ENCODE measurements at places on chromosomes 11 and 22. TPM values are rescaled to one million over a fixed set of nuclear protein-coding genes. Genes with fewer than 3 reads are reported as not detected.

GRCh38 chr22:49052023-49052538, 775.6 kb downstream of the BRD1 start:
- H3K4me3 ChIP-seq, result no peak overlapping the region
- H3K27me3 ChIP-seq, result peaks cover under 1% of the 10 kb centered on the region
- DNase-seq, result no peak
- no peaks in the 10 kb centered on the region for H3K36me3 ChIP-seq
- H3K27ac ChIP-seq, result no peak overlapping the region

DNA sequence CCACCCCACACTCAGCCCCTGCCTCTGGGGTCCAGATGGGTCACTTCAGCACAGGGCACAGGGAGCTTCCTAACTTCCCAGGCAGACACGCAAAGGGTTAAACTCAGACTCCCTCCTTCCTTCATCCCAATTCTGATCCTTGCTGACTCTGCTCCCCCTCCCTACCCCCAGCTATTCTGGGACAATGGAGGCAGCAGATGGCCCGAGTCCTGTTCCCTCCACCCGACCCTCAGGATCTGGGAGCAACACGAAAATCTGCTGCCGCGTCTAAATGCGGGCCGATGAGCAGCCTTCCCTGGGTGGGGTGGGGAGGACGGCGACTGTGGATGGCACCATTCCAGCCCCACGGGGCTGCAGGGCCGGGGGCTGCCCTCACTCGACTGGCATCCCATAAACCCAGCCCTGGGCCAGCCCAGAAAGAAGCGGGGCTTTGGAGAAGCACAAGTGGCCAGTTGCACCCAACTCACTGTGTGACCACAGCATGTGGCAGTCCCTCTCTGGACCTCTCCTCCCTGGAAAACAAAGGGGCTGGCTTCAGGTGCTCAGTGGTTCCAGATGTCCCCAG, 18.7 kb downstream of the MFNG start:
- no peaks in the 10 kb centered on the region for H3K27me3 ChIP-seq
- H3K27ac ChIP-seq, result no peak overlapping the region
- H3K4me3 ChIP-seq, result no peak overlapping the region
- H3K4me1 ChIP-seq, result peaks cover 25% of the 10 kb centered on the region
- peak; percentile 71 for DNase-seq

DNA sequence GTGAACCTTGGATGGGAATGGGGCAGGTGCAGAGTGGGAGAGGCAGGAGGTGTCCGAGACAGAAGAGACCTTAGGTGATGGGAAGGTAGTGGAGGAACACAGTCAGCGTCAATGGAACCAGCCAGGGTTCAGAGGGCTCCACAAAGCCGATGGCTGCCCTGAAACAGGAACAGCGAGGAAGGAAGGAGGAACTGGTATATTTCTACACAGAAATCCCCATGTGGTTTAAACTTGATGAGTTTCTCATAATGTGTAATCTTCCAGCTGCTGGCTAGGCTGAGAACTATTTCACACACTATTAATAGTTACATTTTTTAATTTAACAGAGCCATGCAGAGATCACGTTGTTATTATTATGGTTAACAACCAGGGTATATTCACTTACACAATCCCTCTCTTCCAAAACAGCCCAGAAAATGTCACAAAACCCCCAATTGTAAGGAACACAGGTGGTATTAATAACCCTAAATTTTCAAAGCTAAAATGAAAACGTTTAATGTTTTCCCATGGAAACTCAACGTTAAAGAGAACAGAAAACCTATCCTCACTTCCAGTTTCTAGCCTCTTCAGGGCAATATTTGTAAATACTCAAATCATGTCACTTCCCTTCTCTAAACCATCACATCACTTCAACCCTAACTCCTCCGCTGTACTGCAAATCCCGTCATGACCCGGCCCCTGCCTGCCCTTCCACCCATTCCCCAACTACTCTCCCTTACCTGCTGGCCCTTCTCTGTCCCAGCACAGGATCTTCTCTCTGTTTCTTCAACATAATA, 74.5 kb upstream of the ARFGAP3 start:
- no peak overlapping the region for H3K4me3 ChIP-seq
- no peaks in the 10 kb centered on the region for H3K27me3 ChIP-seq
- H3K27ac ChIP-seq, result peak overlapping the region; percentile 25

- peak overlapping the region; percentile 97 for H3K27ac ChIP-seq
- peaks cover 24% of the 10 kb centered on the region for H3K36me3 ChIP-seq
- H3K27me3 ChIP-seq, result no peaks in the 10 kb centered on the region
- H3K4me1 ChIP-seq, result peaks cover 68% of the 10 kb centered on the region
These were observed 6.7 kb upstream of the AHNAK start for GRCh38 chr11:62553080-62553838.

- DNase-seq, result no peak
- H3K36me3 ChIP-seq, result no peaks in the 10 kb centered on the region
- H3K27me3 ChIP-seq, result no peaks in the 10 kb centered on the region
- H3K27ac ChIP-seq, result no peak overlapping the region
- H3K4me1 ChIP-seq, result no peaks in the 10 kb centered on the region
These were observed 132.1 kb upstream of the PAX6 start for GRCh38 chr11:31943056-31943780.

GRCh38 chr11:11960687-11961086, 47.7 kb downstream of the DKK3 start:
- H3K4me1 ChIP-seq, result peaks cover 18% of the 10 kb centered on the region
- no peak overlapping the region for H3K27ac ChIP-seq
- no peak overlapping the region for H3K4me3 ChIP-seq

SESN3 gene
- total RNA-seq, result 162 TPM

DNA sequence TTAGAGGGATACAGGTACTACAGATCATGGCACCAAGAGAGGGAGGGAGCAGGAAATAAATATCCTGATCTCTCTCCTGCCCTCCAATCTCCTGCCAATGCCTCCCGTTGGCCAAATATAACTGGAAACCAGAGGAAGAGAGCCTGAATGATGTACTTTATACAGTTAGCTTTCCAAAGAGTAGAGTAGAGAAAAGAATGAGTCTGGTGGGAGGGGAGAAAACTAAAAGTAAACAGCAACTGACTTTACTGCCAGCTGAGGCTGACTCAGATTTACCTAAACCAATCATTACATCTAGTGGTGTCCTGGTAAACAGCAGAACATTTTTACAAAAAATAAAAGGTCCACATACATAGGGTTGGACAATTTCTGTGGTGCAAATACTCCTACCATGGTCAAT, 5.1 kb downstream of the MPZL3 start:
- H3K27me3 ChIP-seq, result peaks cover 59% of the 10 kb centered on the region
- H3K27ac ChIP-seq, result no peak overlapping the region
- no peaks in the 10 kb centered on the region for H3K4me1 ChIP-seq
- DNase-seq, result no peak
- H3K4me3 ChIP-seq, result no peak overlapping the region

DNA sequence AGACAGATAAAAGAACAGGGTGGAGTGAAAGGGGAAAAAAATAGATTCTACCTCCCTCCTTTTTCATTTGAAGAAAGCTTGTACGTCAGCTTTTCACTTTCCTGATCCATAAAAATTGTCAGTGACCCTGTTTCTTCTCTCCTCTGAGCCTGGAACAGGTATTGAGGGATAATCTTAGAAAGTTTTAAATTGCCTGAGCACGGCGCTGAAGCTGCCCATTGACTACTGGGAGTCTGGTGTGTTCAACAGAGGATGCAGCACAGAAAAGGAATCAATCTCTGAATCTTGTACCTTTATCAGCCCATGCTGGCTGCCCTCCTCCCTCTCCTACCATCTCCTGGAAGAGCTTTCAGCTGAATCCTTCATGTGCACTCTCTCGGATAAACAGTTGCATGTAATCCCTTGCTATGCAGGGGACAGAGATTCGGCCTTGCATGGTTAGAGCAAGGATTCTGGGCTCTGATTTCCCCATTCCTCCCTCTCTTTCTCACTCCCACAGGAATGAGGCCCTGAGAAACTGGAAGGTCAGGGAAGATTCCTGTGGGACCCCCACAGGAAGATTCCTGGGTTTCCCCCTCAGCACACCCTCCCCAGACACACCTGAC, 162.4 kb upstream of the SYN3 start:
- H3K4me3 ChIP-seq, result no peak overlapping the region
- H3K27me3 ChIP-seq, result no peaks in the 10 kb centered on the region
- H3K27ac ChIP-seq, result no peak overlapping the region
- H3K4me1 ChIP-seq, result no peaks in the 10 kb centered on the region
- DNase-seq, result no peak

DNA sequence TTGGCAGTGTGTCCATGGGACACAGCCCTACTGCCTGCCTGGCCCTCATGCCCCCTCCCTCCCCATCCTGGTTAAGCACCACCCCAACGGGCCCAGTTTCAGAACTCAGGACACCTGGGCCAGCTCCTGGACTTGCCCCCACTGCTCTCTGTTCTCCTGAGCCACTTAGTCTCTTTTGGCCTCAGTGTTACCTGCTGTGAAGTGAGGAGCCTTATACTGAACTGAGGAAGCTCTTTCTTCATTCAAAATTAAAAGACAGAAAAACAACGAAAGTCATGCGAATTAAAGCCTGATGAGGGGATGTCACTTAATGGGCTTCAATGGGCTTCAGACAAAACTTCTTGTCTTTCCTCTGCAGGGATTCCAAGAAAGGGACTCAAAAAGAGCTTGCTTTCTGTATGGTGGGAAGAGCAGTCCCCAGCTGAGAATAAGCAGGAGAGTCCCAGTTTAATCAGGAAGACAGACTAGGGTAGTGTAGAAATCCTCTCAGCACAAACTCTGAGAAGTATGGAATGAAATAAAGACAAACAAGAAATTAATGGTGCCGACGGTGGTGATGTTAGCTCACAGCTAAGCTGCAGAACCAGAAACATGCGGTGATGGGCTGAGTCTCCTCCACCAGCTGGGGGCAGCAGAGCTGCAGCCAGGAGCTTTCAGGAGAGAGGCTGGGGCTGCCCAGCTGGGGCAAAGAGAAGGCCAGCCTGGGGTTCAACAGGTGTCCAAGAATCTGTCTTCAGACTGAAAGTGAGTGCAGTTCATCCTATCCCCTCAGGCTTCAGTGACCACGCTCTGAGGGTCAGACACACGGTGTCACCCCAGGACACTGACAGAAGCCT, 101.0 kb downstream of the GGTLC2 start:
- H3K27ac ChIP-seq, result no peak overlapping the region
- no peak for DNase-seq
- peaks cover 8% of the 10 kb centered on the region for H3K27me3 ChIP-seq
- no peak overlapping the region for H3K4me3 ChIP-seq
- no peaks in the 10 kb centered on the region for H3K36me3 ChIP-seq
- H3K4me1 ChIP-seq, result peaks cover 8% of the 10 kb centered on the region

MS4A12 gene
- not detected for total RNA-seq

CALCA gene
- 2.5 TPM for total RNA-seq

DNA sequence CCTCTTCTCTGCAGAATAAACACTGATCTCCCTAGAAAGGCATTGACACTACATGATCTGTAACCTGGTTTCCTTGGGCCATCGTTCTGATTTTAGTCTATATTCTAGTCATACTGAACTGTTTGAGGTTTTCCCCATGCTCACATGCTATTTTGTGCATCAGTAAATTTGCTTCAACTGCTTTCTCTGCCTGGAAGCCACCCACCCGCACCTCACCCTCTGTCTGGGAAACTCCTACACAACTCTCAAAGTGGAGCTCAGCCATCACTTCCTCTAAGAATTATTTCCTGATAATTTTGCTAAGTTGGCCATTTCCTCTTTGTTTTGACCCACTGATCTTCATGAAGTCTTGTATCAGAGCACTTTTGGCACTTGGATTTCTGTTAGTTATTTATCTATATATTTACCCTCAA, 36.1 kb downstream of the MMP20 start:
- no peak overlapping the region for H3K27ac ChIP-seq
- no peaks in the 10 kb centered on the region for H3K4me1 ChIP-seq
- H3K27me3 ChIP-seq, result no peaks in the 10 kb centered on the region
- no peak for DNase-seq
- no peaks in the 10 kb centered on the region for H3K36me3 ChIP-seq

- H3K36me3 ChIP-seq, result no peaks in the 10 kb centered on the region
- no peak overlapping the region for H3K4me3 ChIP-seq
- H3K27ac ChIP-seq, result no peak overlapping the region
- no peaks in the 10 kb centered on the region for H3K4me1 ChIP-seq
These were observed 276.5 kb upstream of the MTNR1B start for GRCh38 chr11:92692826-92693546.

DNA sequence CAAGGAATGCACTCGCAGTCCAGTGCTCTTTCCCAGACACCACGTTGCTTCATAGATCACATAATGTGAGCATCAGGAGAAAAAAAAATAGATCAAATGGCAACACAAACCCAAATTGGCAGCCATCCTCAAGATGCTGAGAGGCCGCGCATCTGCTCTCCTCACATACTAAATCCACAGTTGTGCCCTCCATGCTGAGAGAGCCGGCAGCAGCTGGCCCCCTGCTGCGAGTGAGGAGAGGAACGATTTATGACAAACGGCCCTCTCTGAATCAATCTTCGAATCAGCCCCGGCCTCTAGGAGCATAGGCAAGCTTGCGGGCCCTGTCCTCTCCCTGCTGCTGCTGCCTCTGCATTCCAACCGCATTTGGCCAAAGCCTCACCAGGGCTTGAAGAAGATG, 159.9 kb upstream of the TENM4 start:
- no peaks in the 10 kb centered on the region for H3K36me3 ChIP-seq
- no peak overlapping the region for H3K4me3 ChIP-seq
- no peaks in the 10 kb centered on the region for H3K27me3 ChIP-seq
- H3K4me1 ChIP-seq, result peaks cover 5% of the 10 kb centered on the region
- no peak for DNase-seq

KRTAP5-11 gene
- total RNA-seq, result not detected

GRCh38 chr11:57276169-57276970, 39.3 kb upstream of the APLNR start:
- H3K4me1 ChIP-seq, result peaks cover 5% of the 10 kb centered on the region
- H3K4me3 ChIP-seq, result no peak overlapping the region
- H3K27ac ChIP-seq, result no peak overlapping the region
- DNase-seq, result no peak
- H3K36me3 ChIP-seq, result no peaks in the 10 kb centered on the region

ME3 gene
- 45.3 TPM for total RNA-seq

DNA sequence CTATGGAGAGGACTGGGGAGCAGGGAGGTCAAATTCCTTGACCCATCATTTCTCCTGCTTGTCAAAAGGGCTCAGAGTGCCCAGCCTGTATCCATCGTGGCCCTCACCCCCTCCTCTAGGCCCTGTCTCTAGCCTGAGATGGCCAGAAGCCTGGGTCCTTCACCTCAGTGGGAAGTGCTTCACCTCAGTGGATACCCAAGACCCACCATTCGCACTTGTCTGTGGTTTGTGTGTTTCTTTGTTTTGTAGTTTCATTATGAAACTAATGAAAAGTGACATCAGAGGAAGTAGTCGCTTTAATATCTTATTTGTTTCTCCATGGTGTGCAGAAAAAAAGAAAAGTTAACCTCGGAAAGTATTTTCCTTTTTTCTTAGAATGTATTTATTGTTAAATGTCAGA, 194.0 kb upstream of the CADM1 start:
- DNase-seq, result no peak
- H3K4me1 ChIP-seq, result peaks cover 45% of the 10 kb centered on the region

- H3K27ac ChIP-seq, result no peak overlapping the region
- no peak overlapping the region for H3K4me3 ChIP-seq
- H3K27me3 ChIP-seq, result no peaks in the 10 kb centered on the region
- no peaks in the 10 kb centered on the region for H3K36me3 ChIP-seq
- DNase-seq, result no peak
- H3K4me1 ChIP-seq, result no peaks in the 10 kb centered on the region
These were observed 56.8 kb upstream of the LRRC55 start for GRCh38 chr11:57124917-57125316.

- no peaks in the 10 kb centered on the region for H3K36me3 ChIP-seq
- peak; percentile 22 for DNase-seq
- peaks cover 86% of the 10 kb centered on the region for H3K4me1 ChIP-seq
- no peaks in the 10 kb centered on the region for H3K27me3 ChIP-seq
- H3K4me3 ChIP-seq, result no peak overlapping the region
These were observed 32.6 kb upstream of the KCNQ1OT1 start for GRCh38 chr11:2732261-2732939.

GRCh38 chr11:117220568-117220967, 11.3 kb downstream of the PCSK7 start:
- peaks cover 87% of the 10 kb centered on the region for H3K36me3 ChIP-seq
- H3K4me3 ChIP-seq, result no peak overlapping the region
- H3K27ac ChIP-seq, result peak overlapping the region; percentile 75

Data from spinal cord (tissue), 10 donors.